Frontal cortex (tissue), 4 donors: ENCODE measurements at places on chromosomes 2 and 18. TPM values are rescaled to one million over a fixed set of nuclear protein-coding genes. Genes with fewer than 3 reads are reported as not detected.

- no peak for DNase-seq
Observed at GRCh38 chr2:150160058-150160457, 327.4 kb downstream of the RND3 start.

Gene COLEC11
- total RNA-seq: 0.41 TPM

Gene KCNK3
- total RNA-seq: 4.1 TPM

- DNase-seq: no peak
Observed at GRCh38 chr2:83850071-83850725, 608.9 kb downstream of the SUCLG1 start.

- DNase-seq: peak; percentile 41
Observed at GRCh38 chr2:173027181-173028128, 48.2 kb upstream of the MAP3K20 start.

DNA sequence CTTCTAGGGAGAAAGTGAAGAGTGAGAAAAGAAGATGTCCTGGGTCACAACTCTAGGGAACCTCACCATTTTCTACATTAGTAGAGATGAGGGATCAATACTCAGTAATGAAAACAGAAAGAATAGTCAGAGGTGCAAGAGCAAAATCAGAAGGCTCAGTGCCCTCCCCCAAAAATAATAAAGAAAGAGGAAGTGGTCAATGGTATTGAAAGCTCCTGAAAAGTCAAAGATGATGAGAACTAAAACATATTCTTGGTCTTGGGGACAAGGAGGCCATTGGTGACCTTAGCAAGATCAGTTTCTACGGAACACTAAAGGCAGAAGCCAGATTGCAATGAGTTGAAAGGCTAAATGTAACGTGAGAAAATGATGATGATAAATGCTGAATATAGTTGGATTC lies 24.5 kb upstream of the MYO1B start:
- no peak for DNase-seq

Gene IFIH1
- 2.0 TPM for total RNA-seq

- no peak for DNase-seq
Observed at GRCh38 chr2:160956243-160956802, 203.9 kb upstream of the TANK start.

- no peak for DNase-seq
Observed at GRCh38 chr2:147521936-147522335, 322.9 kb upstream of the ACVR2A start.

DNA sequence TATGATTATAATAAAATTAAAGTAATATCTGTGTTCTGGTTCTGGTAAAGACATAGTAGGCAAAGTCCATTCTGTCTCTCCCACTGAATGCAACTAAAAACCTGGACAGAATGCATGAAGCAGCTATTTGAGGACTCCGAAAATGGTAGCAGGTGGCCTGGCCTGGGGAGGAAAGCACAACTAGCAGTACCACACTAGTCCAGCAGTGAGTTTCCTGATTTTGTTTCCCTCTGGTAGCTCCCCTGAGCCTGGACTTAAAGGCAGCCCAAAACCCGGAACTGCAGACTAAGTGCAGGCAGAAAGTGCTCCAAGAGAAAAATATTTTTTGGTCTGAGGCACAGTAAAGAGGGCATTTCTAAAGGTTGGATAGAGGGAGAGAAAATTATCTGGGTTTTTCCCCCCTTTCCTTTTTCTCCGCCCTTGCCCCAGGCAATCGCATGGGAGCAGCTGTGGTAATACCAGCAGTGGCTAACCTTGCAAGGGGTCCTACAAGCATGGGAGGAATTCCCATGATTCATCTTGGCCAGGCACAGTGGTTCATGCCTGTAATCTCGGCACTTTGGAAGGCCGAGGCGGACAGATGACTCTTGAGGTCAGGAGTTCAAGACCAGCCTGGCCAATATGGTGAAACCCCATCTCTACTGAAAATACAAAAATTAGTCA lies 32.3 kb downstream of the ASXL2 start:
- DNase-seq: no peak

- no peak for DNase-seq
Observed at GRCh38 chr2:221169724-221170123, 402.4 kb downstream of the EPHA4 start.

- DNase-seq: no peak
Observed at GRCh38 chr2:212814941-212815340, 276.3 kb upstream of the ERBB4 start.

Gene RNF144A
- 33.8 TPM for total RNA-seq

Gene CPO
- total RNA-seq: not detected

Gene MYO5B
- total RNA-seq: 9.8 TPM

- DNase-seq: no peak
Observed at GRCh38 chr18:7945882-7946281, 378.8 kb downstream of the PTPRM start.

Gene ALLC
- under 0.01 TPM for total RNA-seq

Gene PHLPP1
- total RNA-seq: 16.3 TPM

Gene SALL3
- 5.3 TPM for total RNA-seq

- no peak for DNase-seq
Observed at GRCh38 chr2:206368933-206369569, 74.3 kb upstream of the ADAM23 start.

DNA sequence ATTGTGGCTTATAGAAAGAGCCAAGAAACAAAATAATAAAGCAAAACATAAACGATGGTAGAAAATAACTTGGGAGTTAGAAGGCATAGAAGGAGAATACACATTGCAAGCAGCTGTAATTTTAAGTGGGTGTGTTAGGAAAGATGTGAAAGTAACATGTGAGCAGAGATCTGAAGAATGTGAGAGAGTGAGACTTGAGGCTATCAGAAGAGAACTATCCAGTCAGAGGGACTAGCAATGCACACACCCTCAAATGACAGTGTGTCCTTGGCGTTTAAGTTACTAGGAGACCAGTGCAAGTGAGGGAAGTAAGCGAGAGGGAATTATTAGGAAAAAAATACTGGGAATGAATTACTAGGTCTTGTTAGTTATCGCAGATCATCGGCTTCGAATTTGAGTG lies 304.9 kb downstream of the DSEL start:
- no peak for DNase-seq

Gene ABCG5
- total RNA-seq: not detected

- DNase-seq: no peak
Observed at GRCh38 chr2:217086038-217086522, 226.2 kb upstream of the TNP1 start.

DNA sequence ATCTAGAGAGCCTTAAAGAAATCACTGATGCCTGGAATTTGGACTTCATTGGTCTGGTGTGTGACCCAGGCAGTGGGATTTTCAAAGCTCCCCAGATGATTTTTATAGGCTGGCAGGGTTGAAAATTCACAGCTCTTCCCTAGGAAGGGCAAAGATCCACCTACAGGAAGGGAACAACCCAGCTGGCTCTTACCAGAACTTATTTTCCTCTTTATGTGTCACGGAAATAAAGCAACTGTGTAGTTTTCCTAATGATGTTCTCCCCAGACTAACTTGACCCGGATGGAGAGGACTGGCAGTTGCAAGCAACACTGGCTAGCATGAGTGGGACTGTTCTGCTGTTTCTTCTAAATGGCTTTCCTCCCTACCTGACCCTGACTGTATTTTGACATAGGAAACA lies 235.6 kb downstream of the ALPK2 start:
- DNase-seq: no peak

GRCh38 chr2:216206041-216206703 lies 97.0 kb downstream of the XRCC5 start:
- DNase-seq: no peak

- DNase-seq: no peak
Observed at GRCh38 chr18:39531659-39532058, 1966.1 kb upstream of the CELF4 start.

DNA sequence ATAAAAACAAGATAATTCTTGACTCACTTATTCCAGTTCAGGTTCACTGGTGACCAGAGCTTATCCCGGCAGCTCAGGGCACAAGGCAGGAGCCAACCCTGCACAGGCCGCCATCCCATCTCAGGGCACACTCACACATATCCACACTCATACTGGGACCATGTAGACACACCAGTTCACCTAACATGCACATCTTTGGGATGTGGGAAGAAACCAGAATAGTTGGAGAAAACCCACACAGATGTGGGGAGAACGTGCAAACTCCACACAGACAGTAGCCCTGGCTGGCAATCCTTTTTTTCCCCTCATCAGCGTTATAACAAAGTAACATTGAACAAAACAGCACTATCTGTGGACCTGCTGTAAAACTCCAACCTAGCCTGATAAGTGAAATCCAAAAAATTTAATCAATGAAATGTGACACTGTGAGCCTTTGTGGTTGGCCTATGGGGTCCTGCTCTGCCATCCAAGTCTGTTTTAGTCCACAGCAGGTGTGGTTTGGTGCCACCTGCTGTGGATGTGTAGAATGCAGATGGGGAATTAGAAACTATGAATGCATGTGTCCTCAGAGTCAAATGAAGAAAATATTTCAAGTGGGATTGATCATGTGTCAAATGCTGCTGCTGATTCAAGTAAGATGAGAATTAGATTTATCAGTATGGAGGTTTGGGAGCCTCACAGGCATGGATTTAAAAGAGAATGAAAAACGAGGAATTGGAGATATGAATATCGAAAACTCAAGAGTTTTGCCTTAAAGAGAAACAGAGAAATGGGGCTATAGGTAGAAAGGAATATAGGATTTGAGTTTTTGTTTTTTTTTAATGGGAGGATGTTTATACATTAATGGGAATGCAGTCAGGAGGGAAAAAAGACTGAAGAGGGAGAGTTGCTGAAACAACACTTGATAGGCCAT lies 47.0 kb downstream of the UGP2 start:
- no peak for DNase-seq

- no peak for DNase-seq
Observed at GRCh38 chr18:14927701-14928100, 179.7 kb downstream of the ANKRD30B start.

Gene CMPK2
- 10.2 TPM for total RNA-seq

GRCh38 chr2:150472511-150472899 lies 15.0 kb downstream of the RND3 start:
- no peak for DNase-seq

Gene CTAGE1
- total RNA-seq: not detected

Gene STPG4
- 0.41 TPM for total RNA-seq

DNA sequence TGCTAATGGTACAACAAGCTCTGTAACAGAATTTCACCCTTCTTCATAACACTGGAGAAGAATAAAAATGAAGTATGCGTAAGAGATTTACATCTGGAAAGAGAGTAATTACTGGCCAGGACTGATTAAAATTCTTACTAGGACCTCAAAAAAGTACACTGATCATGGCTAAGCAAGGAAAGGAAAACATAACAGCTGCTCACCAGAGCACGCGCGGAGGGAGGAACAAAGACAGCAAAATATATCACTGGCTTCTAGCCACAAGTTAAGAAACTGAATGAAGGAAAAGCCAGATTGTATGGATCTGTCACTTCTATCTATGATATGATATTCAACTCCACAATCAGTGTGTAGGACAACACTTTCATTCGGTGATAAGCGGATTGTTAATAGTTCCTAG lies 15.6 kb upstream of the CYTIP start:
- no peak for DNase-seq

Gene SIGLEC15
- total RNA-seq: not detected

DNA sequence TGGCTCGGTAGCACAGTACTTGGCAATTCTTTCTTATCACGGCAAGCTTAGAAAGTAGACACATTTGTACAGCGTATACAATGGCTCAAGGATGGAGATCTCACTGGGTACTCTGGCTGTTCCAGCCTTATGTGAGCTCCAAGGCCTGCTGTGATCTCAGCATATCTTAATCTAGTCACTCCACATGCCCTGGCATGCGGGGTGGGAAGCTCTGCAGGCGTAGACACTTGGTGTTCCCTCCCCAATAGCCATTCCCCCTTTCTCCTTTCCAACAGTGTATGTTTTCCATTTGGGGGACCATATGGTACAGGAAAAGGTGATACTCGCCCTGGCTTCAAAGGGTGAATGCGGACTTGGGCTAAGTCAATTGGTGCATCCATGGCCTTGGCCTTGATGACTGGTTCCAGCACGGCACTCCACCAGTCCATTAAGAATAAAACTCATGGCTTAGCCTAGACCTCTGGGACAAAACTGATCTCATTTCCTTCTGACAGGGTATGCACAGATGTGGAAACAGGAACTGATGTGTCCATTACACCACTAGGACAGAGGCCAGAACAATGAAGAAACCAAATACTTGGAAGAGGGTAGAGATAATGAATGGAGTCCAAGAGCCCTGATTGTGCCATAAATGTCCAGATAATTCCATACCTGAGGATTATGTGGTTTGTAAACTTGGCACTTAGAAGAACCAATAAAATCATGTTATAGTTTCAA lies 28.4 kb downstream of the TGIF1 start:
- DNase-seq: no peak

Gene TSPYL6
- not detected for total RNA-seq

- DNase-seq: no peak
Observed at GRCh38 chr2:105540642-105541041, 141.8 kb upstream of the FHL2 start.

DNA sequence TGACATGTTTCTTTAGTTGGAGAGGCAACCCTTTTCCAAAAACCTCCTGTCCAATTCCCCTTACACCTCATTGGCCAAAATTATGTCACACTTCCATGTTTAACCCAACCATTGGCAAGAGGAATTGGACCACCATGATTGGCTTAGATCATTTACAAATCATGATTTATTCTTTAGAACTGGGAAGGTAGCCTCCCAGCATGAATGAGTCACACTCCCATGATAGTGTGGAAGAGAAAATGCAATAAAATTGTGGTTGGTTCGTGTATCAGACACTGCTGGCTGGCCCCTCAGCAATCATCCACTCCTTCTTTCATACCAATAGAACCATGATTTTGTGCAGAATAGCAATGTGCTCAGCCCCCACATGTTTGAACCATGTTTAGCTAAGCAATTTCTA lies 156.6 kb upstream of the ACVR2A start:
- no peak for DNase-seq

- no peak for DNase-seq
Observed at GRCh38 chr18:44602380-44602779, 78.3 kb upstream of the SETBP1 start.

Gene UGT1A8
- total RNA-seq: not detected

DNA sequence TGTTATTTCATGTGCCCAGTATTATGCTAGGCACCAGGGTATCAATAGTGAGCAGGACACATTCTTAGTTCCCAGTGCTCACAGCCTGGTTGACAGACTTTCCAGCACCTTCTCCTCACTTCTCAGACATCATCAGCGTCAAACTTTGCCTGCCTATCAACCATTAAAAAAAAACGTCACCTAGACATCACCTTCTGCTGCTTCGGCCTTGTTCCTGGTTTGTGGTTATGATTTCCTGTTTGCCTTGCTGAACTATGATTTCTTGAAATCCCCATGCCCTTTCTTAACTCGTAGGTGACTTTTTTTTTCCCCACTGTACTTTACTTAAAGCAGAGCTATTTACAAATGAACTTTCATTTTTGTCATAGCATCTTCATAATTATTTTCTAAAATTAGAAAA lies 60.4 kb upstream of the NABP1 start:
- no peak for DNase-seq

Gene HNMT
- total RNA-seq: 64.0 TPM

Gene AFTPH
- total RNA-seq: 109 TPM

Gene RAX
- not detected for total RNA-seq

GRCh38 chr2:7133521-7133920 lies 216.3 kb downstream of the RNF144A start:
- DNase-seq: no peak

Gene CTLA4
- total RNA-seq: not detected
